ENCODE measurements at places on chromosomes 6 and 20.

- H3K27ac ChIP-seq = no peak overlapping the region
- no peak overlapping the region for H3K4me3 ChIP-seq
- peaks cover 7% of the 10 kb centered on the region for H3K27me3 ChIP-seq
- no peak for DNase-seq
- H3K36me3 ChIP-seq = no peaks in the 10 kb centered on the region
- H3K4me1 ChIP-seq = no peaks in the 10 kb centered on the region
These were observed 291.3 kb downstream of the ALDH8A1 start for GRCh38 chr6:134658596-134658995.

DNA sequence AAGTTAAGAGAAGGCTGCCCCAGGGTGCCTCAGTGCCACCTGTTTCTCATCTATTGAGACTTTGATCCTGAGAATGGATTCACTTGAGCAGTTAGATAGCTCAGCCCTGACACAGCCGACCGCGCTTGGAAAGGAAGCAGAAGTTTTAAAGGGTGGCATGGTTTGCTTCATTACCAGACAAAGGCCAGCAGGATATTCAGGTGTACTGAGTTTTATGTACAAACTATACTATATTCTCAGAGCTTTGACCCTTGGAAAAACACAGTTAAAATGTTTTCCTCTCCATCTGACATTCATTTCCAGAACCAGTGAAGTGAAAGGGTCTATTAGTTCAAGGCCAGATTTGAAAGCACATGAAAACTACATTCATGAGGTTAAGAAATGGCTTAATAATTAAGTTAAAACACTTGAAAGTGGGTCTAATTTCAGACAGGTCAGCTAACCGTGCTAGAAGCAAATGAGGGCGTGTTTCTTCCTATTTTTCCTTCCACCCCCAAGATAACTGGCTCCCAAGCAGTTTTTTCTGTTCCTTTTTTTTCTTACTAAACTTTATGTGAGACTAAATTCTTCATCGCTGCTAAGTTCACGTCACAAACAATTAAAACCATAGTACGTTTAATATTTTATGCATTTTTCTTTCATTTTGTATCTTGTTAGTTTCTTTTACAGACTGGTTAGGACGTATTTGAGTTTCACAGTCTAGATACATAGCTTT is 385.3 kb upstream of the SOX4 start:
- DNase-seq = no peak
- H3K27me3 ChIP-seq = no peaks in the 10 kb centered on the region
- no peak overlapping the region for H3K4me3 ChIP-seq
- H3K27ac ChIP-seq = no peak overlapping the region

- DNase-seq = no peak
- H3K4me1 ChIP-seq = no peaks in the 10 kb centered on the region
- no peak overlapping the region for H3K27ac ChIP-seq
- H3K36me3 ChIP-seq = no peaks in the 10 kb centered on the region
- H3K27me3 ChIP-seq = peaks cover 3% of the 10 kb centered on the region
- no peak overlapping the region for H3K4me3 ChIP-seq
These were observed 45.6 kb upstream of the ANKEF1 start for GRCh38 chr20:9989066-9989724.

GRCh38 chr6:133591275-133591674 is 297.6 kb upstream of the TCF21 start:
- no peaks in the 10 kb centered on the region for H3K36me3 ChIP-seq
- no peak for DNase-seq

- no peak for DNase-seq
- no peaks in the 10 kb centered on the region for H3K4me1 ChIP-seq
- no peak overlapping the region for H3K4me3 ChIP-seq
- no peaks in the 10 kb centered on the region for H3K27me3 ChIP-seq
These were observed 25.3 kb downstream of the ELOVL4 start for GRCh38 chr6:79922018-79922417.

- H3K36me3 ChIP-seq = no peaks in the 10 kb centered on the region
- H3K27me3 ChIP-seq = no peaks in the 10 kb centered on the region
- H3K27ac ChIP-seq = no peak overlapping the region
- DNase-seq = no peak
- H3K4me1 ChIP-seq = no peaks in the 10 kb centered on the region
These were observed 104.6 kb upstream of the GLP1R start for GRCh38 chr6:38943964-38944363.

- H3K4me1 ChIP-seq = no peaks in the 10 kb centered on the region
- no peak for DNase-seq
- H3K36me3 ChIP-seq = no peaks in the 10 kb centered on the region
- no peak overlapping the region for H3K27ac ChIP-seq
- H3K4me3 ChIP-seq = no peak overlapping the region
- H3K27me3 ChIP-seq = no peaks in the 10 kb centered on the region
These were observed 114.7 kb upstream of the PRL start for GRCh38 chr6:22411376-22412105.

DNA sequence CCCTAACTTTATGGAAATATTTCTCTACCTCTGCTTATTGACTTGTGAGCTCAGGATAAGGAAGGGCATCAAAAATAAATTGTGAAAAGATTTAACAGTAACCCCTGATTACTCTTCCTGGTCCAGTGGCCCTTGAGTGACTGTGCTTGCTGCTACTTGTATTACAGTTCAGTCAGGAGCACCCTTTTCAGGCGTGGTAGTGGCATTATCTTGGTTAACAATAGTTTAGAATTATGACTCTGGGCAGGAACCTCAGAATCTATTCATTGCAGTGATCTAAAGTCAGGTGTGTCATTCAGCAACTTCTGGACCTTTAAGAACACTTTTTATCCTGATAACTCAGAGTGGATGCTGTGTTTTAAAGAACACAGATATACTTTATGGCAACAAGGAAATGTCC is 43.4 kb downstream of the FAM135A start:
- H3K4me1 ChIP-seq = no peaks in the 10 kb centered on the region
- no peak overlapping the region for H3K4me3 ChIP-seq
- DNase-seq = no peak
- H3K27ac ChIP-seq = no peak overlapping the region
- H3K36me3 ChIP-seq = no peaks in the 10 kb centered on the region

DNA sequence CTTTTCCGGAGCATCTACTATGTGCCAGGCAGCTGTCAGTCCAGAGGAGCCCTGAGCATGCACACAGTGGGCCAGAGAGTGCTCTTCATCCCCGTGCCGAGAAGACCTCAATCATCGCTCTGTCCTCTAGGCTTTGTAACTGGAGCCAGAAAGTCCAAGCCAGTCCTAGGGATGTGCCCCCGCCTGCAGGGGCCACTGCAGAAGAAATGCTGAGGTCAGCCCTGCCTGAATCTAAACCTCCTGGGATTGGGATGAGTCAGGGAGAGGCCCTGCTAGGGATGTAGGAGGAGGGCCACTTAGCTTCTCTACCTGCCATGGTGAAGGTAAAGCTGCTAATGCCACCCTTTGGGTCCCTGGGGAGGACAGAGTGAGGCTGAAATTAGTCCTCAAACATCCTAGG is 146.8 kb downstream of the CDC5L start:
- H3K36me3 ChIP-seq = no peaks in the 10 kb centered on the region
- H3K4me1 ChIP-seq = no peaks in the 10 kb centered on the region
- H3K27me3 ChIP-seq = peaks cover 5% of the 10 kb centered on the region
- no peak for DNase-seq
- H3K4me3 ChIP-seq = no peak overlapping the region
- no peak overlapping the region for H3K27ac ChIP-seq

Data from DND-41 (cell line).